T-helper 2 cell (primary cell): ENCODE measurements at places on chromosomes 2 and 18.

- no peak for DNase-seq
Observed at GRCh38 chr18:75677696-75678455, 250.4 kb upstream of the SMIM21 start.

DNA sequence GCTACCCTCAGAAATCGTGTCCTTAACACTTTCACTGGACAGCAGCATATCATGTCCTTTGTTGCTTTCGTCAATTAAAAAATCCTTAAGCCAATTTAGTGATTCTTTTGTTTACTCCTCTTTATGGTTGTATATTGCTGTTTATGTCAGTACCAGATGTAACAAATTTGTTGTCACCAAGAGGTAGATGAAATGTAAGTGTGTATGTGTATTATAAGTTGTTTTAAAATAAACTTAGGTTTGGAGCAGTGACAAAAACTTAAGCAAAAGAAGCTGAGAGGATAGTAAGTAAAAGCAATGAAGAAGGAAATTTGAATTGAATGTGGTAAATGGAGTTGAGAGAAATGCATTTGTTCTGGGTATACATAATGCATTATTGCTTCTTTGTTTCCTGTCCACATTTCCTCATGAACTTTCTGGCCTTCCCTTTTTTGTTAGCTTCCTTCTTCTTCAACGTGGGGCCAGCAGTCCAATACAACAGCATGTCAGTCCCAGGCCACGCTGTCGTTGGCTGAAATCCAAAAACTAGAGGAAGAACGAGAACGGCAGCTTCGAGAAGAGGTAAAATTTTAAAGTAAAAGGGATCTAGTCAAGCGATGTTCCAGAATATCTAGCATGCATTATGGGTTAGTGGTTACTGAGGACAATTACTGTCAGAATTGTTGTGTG lies 30.5 kb upstream of the SNORC start:
- DNase-seq: no peak

DNA sequence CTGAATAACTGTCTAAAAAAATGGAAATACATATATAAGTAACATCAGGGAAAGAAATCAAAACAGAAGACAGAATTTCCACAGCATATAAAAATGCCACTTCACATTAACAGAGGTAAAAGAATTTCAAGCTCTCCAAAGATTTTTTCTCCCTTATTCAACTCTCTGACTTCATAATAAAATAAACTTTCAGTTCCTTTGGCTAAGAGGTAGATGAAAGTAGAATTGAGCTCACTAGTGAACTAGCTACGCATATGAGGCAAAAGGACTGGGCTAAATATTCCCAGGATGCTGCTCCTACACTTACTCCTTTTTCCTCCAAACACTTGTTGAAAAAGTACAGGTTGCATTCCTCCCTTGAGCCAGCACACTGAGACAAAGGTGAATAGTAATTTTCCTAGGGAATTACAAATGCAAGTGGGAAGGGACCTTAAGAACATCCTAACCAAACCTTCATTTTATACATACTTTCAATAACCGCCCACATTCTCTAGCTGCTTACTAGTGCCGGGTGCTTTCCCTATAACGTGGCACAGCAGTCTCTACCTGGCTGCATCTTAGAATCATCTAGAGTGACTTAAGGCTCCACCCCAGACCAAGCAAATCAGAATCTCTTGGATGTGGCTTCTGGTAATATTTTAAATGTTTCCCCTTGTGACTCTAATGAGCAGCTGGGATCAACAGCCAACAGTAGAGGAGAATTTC lies 136.6 kb downstream of the MTCL1 start:
- no peak for DNase-seq

DNA sequence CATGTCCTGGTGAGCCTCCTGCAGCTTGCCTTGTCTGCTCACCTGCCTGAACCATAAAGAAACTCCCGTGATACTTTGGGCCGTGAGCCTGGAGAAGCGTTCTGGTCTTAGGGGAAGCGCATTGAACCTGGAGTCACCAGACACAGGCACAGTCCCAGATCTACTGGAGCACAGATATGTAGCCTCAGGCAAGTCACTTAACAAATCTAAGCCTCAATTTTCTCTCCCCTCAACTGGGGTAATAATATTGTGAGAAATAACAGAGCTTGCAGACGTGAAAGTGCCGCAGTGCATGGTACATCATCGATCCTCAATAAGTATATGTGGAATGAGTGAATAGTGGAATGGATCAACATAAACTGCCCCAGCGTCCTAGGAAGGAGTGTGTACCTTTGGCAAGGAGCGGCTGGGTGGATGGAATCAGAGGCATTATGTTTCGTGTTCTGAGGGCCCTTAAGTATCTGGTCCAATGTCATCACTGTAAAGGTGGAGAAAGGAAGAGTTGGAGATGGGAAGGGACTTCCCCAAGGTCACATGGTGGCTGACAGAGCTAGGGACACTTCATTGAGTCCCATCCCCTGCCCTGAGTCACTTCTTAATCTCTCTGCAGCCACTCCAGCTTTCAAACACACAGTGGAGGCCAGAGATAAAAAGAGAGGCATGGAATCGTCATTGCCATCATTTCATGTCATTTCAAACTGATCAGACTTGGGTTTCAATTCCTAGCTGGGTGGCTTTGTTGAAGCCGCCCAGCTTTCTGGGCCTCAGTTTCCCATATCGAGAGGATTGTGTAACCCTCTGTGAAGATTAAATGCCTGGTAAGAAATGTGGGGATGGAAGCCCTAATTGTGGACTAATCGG lies 172.4 kb downstream of the DDX1 start:
- DNase-seq: no peak

GRCh38 chr18:32048507-32049091 lies 30.0 kb downstream of the RNF125 start:
- no peak for DNase-seq

- no peak for DNase-seq
Observed at GRCh38 chr2:67085146-67085545, 312.0 kb upstream of the ETAA1 start.

DNA sequence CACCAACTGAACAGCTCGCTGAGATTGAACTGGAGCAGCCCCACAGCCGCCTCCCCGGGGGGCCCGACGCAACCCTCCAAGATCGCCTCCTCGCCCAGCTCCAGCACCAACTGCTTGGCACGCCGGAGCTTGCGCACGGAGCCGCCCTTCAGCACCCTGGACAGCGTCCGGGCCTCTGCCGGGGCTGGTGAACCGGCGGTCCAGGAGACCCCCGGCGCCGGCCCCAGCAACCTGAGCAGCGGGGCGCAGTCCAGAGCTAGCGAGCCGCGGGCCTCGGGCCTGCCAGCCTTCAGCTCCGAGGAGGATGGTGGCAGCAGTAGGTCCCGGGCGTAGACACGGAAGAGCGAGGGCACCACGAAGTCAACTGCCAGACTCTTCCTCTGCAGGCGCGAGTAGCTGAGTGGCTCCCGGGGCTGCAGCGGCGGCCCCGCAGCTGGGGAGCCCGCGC lies 1.2 kb downstream of the ALK start:
- DNase-seq: peak; percentile 15

DNA sequence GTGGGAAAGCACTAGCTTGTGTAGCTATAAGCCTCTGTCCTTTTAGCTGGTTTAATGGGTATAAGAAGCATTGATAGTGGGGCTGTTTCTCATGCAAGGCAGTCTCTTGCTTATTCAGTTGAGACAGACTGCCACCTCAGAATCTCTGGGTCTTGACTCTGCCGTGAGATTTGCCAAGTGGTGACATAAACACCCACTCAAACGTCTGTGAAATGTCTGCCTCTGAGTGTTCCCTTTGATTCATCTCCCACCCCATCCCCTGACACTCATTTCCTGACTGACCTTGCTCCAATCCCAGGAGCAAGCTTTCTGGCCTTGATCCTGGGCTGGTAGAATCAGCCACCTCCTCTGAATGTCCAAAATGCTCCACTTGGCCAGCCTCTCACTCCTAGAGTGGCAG lies 141.9 kb upstream of the RBMS1 start:
- DNase-seq: no peak

- no peak for DNase-seq
Observed at GRCh38 chr2:225893151-225893550, 493.6 kb downstream of the NYAP2 start.

GRCh38 chr2:55296393-55296792 lies 27.4 kb upstream of the MTIF2 start:
- DNase-seq: no peak

- no peak for DNase-seq
Observed at GRCh38 chr2:29329899-29330298, 214.7 kb downstream of the CLIP4 start.

DNA sequence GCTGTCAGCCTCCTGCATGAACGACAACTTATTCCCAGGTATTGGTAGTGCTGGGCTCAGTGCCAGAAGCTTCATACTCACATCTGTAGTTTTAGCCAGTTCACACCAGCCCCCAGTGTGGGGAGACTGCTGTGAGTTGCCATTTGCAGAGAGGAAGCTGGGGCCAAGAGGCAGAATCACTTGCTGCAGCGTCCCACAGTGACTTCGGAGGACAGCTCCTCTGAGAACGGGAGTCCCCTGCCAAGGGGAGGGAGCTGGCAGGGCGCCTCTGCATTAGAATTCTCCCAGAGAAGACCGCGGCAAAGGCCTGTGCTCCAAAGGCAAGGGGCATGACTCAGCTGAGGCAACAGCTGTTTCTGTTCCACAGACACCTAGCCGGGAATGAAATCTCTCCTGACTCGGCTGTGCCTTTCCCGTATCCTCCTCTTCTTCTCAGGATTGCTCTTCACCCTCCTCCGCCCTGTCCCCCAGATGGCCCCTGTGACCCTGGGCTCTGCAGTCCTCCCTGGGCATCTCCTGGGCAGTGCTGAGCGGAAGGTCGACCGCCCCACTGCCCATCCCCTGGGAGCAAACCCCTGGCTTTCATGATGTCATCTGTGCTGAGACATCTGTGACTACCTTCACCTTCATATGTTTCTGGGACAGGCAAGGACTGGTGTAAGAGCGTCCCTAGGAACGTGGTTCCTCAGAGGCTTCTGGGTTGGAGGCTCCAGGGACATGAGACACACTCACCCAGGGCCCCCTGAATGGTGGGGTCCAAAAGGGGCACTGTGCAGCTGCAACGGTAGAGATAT lies 18.0 kb downstream of the MAL start:
- no peak for DNase-seq

GRCh38 chr2:24403168-24403831 lies 43.0 kb upstream of the ITSN2 start:
- no peak for DNase-seq

GRCh38 chr2:20490300-20491181 lies 43.7 kb downstream of the RHOB start:
- DNase-seq: no peak

DNA sequence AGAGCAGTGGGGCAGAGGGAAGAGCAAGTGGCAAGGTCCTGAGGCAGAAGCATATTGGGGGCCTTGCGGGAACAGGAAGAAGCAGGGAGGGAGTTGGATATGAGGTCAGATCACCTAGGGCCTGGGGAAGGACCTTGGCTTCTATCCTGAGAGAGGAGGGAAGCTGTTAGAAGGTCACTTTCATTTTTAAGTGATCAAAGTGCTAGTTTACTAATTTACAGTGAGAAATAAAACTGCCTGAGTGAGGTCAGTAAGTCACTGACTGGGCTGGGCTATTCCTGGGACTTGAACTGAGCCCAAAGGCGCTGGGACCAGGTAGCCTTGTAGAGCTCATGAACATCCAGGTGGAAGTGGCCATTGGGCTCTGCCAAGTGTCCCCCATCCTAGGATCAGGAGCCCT lies 76.6 kb upstream of the B3GNT7 start:
- no peak for DNase-seq

GRCh38 chr2:161096336-161096735 lies 63.9 kb upstream of the TANK start:
- no peak for DNase-seq

GRCh38 chr2:47905386-47906156 lies 727 bp downstream of the FBXO11 start:
- peak; percentile 81 for DNase-seq

GRCh38 chr18:55078303-55078932 lies 119.2 kb upstream of the CCDC68 start:
- DNase-seq: no peak

GRCh38 chr2:152222975-152223637 lies 47.5 kb upstream of the STAM2 start:
- no peak for DNase-seq

DNA sequence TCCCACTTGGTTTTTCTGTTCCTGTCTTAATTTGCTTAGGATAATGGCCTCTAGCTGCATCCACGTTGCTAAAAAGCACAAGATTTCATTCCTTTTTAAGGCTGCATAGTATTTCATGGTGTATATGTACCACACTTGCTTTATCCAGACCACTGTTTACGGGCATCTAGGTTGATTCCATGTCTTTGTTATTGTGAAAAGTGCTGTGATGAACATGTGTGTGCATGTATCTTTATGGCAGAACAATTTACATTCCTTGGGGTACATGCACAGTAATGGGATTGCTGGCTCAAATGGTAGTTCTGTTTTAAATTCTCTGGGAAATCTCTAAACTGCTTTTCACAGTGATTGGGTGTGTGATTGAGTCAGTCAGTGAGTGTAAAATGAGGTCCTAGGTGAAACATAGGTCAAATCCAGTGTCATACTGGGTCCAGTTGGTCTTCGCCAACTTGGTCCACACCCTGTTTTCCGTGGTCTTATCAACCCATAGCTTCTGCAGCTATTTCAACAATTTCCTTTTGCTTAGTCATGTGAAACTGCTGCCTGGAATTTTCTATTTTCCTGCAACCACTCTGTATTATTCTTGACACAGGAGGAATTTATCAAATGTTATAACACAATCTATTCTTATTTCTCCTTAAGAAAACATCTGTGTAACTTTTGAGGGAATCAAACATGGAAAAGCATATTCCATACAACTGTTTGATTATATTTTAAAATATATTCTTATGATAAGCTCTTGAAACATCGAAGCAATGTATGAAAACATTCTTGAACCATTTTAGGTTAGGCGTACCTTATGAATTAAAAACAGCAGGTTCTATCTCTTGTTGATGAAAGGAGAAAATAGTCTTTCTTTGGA lies 82.9 kb downstream of the ADCYAP1 start:
- DNase-seq: no peak

DNA sequence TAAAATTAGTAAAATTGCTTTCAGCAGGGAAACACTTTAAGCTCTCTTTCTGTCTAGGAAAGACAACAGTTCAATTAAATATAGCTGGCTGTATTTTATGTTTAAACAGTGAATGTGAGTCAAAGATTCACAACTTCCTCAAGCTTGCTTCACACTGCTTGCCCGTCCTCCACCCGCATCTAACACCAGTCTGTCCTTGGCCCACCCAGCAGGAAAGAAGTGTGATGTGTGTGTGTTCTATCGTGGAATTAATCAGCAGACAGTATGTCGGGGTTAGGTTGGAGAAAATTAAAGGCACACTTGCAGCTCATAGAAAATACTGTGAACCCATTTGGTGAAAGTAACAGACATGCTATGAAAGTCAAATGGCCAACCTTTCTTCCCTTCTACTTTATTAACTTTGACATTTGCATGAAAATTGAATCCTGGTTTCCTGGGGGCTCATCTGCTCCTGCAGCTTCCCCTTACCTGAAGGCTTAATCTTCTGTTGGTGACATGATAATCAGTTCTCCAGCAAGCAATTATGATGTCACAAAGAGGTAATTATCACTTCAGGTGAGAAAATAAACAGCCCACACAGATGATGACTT lies 182.0 kb downstream of the UXS1 start:
- DNase-seq: no peak
